ENCODE measurements at places on chromosomes 11 and 22. TPM values are rescaled to one million over a fixed set of nuclear protein-coding genes. Genes with fewer than 3 reads are reported as not detected.

PIK3IP1 gene
- 11.1 TPM for total RNA-seq

DNA sequence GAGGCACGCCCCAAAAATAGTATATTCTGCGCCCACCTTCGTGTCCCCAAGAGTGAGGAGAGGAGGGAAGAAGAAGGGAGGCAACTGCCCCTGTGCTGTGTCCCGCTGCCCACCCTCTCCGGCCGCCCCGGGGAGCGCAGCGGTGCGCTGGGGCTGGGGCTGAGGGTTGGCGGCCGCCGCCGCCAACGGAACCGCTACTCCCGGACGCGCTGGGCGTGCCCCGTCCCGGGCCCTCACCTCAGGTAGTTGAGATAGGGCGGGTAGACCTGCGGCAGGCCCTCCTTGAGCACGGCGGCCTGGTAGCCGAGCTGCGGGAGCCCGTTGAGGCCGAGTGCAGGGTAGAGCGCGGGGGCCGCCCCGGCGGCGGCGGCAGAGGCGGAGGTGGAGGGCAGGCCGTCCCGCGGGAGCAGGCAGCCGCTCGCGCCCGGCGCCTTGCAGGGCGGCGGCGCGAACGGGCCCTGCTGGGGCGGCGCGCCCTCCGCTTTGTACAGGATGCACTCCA, 2.4 kb downstream of the PGR start:
- peaks cover 53% of the 10 kb centered on the region for H3K4me1 ChIP-seq
- H3K27ac ChIP-seq, result peak overlapping the region; percentile 88
- H3K4me3 ChIP-seq, result peak overlapping the region; percentile 79
- DNase-seq, result peak; percentile 36
- no peaks in the 10 kb centered on the region for H3K36me3 ChIP-seq
- peaks cover 3% of the 10 kb centered on the region for H3K27me3 ChIP-seq

DNA sequence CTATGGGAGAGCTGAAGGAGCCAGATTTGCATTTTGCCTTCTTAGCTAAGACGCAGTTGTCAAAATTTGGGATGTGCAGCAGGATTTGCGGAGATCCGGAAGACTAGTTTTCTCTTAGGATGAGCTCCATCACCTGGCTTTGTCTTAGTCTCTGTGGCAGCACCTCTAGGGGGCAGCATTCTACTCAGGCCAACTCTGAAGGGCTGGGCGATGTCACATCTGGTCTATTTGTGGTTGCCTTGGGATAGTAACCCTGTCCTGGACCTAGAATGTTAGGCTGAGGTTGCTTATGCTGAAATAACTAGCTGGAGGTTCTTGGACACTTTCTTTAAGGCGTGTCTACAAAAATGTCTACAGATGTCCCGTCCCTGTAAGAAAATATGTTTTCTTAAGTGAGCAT, 116.2 kb downstream of the FAT3 start:
- peaks cover 10% of the 10 kb centered on the region for H3K27me3 ChIP-seq
- H3K4me1 ChIP-seq, result no peaks in the 10 kb centered on the region
- H3K36me3 ChIP-seq, result no peaks in the 10 kb centered on the region
- H3K27ac ChIP-seq, result no peak overlapping the region
- H3K4me3 ChIP-seq, result no peak overlapping the region

DNA sequence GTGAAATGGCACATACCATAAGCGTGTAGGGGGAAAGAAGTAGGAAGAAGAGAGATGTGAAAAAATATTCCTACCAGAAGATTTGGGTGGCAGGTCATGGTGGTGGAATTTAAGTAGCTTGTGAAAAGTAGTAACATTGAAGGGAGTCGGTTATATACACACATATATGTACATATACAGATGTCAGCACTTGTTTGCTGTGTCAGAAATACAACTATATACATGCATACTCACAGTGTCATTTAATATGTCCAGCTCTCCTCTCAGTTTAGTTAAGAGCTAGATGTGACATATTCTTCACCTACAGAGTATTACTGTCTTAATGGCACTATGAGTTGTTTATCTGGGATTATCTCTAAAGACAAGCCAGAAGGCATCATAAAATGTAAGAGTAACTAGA, 987.4 kb upstream of the CCDC90B start:
- no peaks in the 10 kb centered on the region for H3K4me1 ChIP-seq
- no peaks in the 10 kb centered on the region for H3K36me3 ChIP-seq
- H3K4me3 ChIP-seq, result no peak overlapping the region
- H3K27me3 ChIP-seq, result no peaks in the 10 kb centered on the region

- H3K4me1 ChIP-seq, result peaks cover 33% of the 10 kb centered on the region
- no peak for DNase-seq
- peaks cover 74% of the 10 kb centered on the region for H3K36me3 ChIP-seq
These were observed 5.7 kb downstream of the LTO1 start for GRCh38 chr11:69669486-69669885.

C11orf86 gene
- total RNA-seq, result not detected

PLAAT2 gene
- total RNA-seq, result not detected

DNA sequence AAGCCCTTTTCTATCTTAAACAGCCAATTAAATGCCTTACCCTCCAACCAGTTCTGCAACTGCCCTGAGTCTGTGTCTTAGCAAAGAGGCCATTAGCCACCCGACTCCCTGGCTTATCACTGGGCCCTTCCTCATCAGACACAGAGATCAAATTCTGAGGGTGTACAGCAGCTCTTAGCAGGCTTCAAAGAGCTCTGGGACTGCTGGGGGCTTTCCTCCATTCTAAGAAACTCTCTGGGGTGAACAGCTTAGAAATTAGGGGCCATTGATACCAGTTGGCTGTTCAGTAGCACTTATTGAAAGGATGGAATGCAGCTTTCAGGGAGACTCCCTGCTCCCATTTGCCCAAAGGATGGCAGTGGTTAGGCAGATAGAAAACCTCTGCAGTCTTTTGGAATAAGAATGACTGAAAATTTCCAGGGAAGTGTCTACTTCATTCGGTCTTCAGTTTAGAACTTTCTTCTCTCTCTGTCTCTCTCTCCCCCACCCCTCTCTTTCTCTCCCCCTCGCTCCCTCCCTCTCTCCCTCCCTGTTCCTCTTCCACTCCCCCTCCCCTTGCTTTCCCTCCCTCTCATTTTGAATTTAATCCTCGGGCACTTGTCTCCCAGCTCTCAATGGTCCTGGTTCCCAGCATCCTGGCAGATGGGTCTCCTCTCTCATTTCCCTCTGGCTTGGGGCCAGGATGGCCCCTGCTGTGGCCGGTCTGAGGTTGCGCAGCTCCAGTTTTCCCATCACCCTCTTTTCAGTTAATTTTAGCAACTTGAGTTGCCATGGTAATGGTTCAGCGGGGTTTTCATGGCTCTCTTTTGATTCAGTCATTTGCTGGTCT, 76.4 kb downstream of the COMMD9 start:
- no peak overlapping the region for H3K4me3 ChIP-seq
- H3K27me3 ChIP-seq, result peaks cover 12% of the 10 kb centered on the region
- H3K27ac ChIP-seq, result no peak overlapping the region
- DNase-seq, result no peak

NXPE2 gene
- total RNA-seq, result 0.22 TPM

- no peaks in the 10 kb centered on the region for H3K4me1 ChIP-seq
- H3K27ac ChIP-seq, result no peak overlapping the region
- H3K36me3 ChIP-seq, result no peaks in the 10 kb centered on the region
- H3K27me3 ChIP-seq, result peaks cover 97% of the 10 kb centered on the region
- DNase-seq, result no peak
- H3K4me3 ChIP-seq, result no peak overlapping the region
These were observed 1398.9 kb downstream of the BRD1 start for GRCh38 chr22:48428631-48429371.

P2RX6 gene
- 3.5 TPM for total RNA-seq

DNA sequence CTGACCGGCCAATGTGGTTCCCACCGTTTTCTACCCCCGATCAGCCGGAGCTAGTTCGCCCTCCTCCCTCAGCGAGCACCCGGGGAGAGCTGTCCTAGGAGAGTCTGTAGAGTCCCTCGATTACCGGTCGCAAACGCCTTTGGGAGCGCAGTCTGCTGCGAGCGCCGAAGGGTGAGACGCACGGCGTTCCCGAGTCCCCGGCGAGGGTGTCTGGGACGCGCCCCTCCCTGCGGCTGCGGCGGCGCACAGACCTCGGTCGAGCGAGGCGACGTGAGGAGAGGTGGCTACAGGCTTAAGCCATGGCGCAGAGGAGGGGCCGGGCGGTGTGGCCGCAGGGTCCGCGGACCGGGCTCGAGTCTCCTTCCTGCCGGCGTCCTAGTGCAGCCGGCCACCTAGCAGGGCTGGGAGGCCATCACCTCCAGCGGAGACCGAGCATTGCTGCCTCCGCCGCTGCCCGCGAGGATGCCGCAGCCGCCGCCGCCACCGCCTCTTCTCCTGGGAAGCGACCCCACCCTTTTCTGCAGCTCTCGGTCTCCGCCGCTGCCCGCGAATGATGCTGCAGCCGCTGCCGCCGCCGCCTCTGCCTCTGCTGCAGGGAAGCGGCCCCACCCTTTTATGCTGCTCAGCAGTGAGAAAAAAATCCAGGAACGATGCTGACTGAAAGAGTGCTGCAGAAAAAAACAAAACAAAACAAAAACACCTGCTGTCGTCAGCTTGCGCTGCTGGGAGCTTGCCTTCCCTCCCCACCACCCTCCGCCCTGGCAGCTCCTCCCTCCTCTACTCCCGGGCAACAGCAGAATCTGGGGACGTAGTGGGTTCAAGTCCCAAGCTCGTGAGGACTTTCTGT, at the start of gene MAP6:
Gene MAP6 (minus strand): TSS at position 588 of the 847 bp plus-strand sequence. CDS start 669 bp downstream, outside the sequence.
- peaks cover 23% of the 10 kb centered on the region for H3K27me3 ChIP-seq
- H3K4me3 ChIP-seq, result peak within 1 kb of the TSS; percentile 77
- H3K4me1 ChIP-seq, result peaks cover 20% of the 10 kb centered on the region

- no peak overlapping the region for H3K4me3 ChIP-seq
- H3K27me3 ChIP-seq, result peaks cover 50% of the 10 kb centered on the region
- H3K27ac ChIP-seq, result no peak overlapping the region
- no peaks in the 10 kb centered on the region for H3K36me3 ChIP-seq
- DNase-seq, result no peak
These were observed 13.4 kb upstream of the PGA3 start for GRCh38 chr11:61189933-61190332.

DNA sequence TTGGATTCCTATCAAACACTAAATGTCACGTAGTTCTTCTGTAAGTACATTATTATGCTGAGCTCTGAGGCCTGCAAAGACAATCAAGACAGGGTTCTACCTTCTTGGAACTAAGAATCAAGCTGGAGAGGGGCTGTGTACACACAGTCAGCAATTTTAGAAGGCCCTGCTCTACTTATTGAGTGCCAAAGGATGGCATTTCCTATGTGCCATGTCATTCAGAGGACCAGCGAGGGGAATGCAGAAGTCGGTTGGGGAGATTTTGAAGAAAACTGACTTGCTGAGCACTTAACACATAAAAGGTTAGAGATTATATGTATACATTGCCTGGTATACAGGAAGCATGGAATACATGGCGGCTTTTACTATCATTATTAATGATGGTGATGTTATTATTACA, 5.3 kb downstream of the SLC37A2 start:
- no peaks in the 10 kb centered on the region for H3K36me3 ChIP-seq
- no peak overlapping the region for H3K27ac ChIP-seq
- peaks cover 7% of the 10 kb centered on the region for H3K4me1 ChIP-seq
- no peak for DNase-seq
- peaks cover 83% of the 10 kb centered on the region for H3K27me3 ChIP-seq

- peaks cover 30% of the 10 kb centered on the region for H3K27me3 ChIP-seq
- DNase-seq, result no peak
- no peak overlapping the region for H3K4me3 ChIP-seq
- H3K27ac ChIP-seq, result no peak overlapping the region
These were observed 2.5 kb upstream of the SEPTIN3 start for GRCh38 chr22:41966607-41967240.

DNA sequence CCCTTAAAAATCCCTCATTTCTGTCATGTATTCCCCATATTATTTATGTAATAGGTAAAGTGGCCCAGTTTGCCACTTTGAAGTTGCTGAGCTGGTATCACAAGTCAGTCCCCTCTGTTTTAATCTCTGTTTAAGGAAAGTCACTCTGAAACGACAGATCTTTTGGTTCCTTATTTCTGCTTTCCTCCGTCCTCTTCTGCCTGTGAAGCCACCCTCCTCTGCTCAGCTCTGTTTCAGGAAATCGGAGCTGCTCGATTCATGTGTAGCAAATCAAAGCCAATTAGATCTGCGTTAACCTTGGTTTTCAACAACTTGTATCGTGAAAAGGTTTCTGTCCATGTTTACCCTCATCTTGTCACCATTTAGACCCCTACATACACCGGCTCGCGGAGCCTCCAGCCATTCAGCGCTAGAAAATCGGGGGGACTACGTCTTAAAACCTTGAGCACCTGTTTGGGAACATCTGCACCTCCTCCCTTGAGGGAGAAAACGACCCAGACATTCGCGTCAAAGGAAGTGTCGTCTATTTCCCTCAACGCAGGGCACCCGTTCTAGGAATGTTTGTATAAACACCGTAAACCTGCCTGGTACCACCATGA, 576 bp upstream of the SC5D start:
- DNase-seq, result no peak
- no peaks in the 10 kb centered on the region for H3K36me3 ChIP-seq
- peak overlapping the region; percentile 84 for H3K27ac ChIP-seq
- H3K4me1 ChIP-seq, result peaks cover 26% of the 10 kb centered on the region

GRCh38 chr22:40000171-40000570, 5.4 kb downstream of the FAM83F start:
- no peak overlapping the region for H3K27ac ChIP-seq
- H3K27me3 ChIP-seq, result peaks cover 10% of the 10 kb centered on the region
- no peak overlapping the region for H3K4me3 ChIP-seq
- no peaks in the 10 kb centered on the region for H3K36me3 ChIP-seq
- no peak for DNase-seq
- peaks cover 28% of the 10 kb centered on the region for H3K4me1 ChIP-seq

PNPLA5 gene
- total RNA-seq, result not detected

OR8D1 gene
- total RNA-seq, result not detected

DNA sequence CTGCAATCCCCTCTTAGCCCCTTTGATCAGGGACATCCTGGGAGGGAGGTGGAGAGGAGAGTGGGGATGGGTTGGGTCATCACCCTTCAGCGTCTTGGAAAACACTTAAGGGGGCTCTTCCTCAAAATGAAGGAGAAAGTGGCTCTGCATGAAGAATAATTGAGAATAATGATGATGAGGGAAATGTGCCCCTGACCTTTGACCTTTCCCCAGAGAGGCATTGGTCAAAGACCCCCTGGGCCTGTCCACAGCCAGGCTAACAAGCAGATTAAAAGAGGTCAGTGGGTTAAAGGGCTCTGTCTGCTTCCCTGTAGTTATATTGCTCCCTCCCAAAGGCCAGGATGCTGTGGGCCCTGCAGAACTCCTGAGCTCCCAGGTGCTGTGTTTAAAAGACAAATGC, 68.7 kb downstream of the NAV2 start:
- H3K27ac ChIP-seq, result no peak overlapping the region
- H3K27me3 ChIP-seq, result peaks cover 8% of the 10 kb centered on the region
- H3K36me3 ChIP-seq, result no peaks in the 10 kb centered on the region

GRCh38 chr11:112179601-112180000, 4.3 kb downstream of the BCO2 start:
- H3K36me3 ChIP-seq, result peaks cover 6% of the 10 kb centered on the region
- H3K27ac ChIP-seq, result peak overlapping the region; percentile 86
- no peaks in the 10 kb centered on the region for H3K27me3 ChIP-seq
- peaks cover 27% of the 10 kb centered on the region for H3K4me1 ChIP-seq
- DNase-seq, result no peak
- peak overlapping the region; percentile 65 for H3K4me3 ChIP-seq

TBX10 gene
- 0.14 TPM for total RNA-seq
